ENCODE measurements at places on chromosomes 4 and X.

DNA sequence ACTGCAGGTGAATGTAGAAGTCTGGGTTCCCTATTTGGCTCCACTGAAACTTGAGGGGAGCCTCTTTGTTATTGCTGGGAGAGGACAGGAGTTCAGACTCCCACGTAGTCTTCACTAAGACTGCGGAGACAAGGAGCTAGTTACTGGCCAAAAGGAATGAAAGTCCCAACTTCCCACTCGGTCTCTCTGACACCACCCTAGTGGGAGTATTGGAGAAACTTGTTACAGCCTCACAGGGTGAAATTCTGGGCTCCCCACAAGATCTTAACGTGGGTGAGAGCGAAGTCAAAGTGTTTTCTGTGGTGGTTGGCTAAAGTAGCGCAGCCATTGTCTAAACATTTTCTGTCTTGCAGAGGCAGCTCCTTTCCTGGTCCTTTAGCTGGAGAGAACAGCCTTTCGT, 13.5 kb downstream of the MYOZ2 start:
- DNase-seq = no peak

DNA sequence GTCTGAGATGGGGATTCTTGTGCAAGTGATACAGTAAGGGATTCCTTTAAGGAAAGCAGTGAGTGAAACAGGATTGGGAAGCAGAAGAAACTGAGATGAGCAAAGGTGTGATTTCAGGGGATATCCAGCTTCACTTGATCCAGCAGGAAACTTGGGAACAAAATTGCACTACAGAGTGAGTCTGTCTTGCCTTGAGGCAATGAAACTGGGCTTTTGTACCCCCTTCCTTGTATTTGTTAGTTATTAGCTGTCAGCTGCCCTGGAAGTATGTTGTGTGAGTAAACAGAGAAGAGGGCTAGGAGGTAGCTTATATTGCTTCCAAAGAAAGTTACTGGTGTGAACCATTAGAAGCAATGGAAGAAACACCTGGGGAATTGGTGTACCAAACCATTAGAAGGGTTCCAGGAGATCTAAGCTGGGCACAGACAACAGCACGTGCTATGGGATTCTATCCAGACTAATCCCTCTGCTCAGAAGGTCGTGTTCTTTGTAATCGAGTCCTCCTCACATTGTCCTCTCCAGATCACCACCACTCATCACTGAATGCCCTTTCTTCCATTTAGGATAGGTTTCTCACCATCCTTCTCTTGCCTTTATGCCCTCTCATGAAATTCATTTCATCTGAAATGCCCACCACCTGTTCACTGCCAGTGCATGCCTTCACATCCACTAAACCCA, 76.0 kb downstream of the PDLIM5 start:
- no peak for DNase-seq

DNA sequence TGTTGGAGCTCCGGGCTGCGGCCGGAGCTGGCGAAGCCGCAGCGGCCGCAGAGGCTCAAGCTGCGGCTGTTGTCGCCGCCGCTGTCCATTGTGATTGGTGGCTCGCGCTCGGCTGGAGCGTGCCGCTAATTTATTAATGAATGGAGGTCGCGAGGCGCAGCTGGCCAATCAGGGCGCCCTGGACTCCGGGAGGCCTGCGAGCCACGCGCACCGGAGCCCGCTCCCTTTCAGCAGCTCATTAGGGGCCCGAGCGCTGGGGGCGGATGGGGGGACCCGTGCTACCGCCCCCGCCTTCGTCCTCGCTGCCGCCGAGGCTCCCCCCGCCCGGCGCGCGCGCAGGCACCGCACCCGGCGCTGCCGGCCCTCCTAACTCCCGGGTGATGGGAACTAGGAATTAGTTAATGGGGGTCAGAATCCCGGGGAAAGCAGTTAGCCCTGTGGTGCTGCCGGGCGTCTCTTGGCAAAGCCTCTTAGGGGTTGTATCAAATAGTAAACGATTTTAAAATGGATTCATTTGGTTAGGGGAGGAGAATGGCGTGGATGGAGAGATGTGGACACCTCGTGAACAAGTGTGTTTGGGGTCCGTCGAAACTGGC, 589 bp upstream of the NEUROG2 start:
- peak; percentile 43 for DNase-seq

- DNase-seq = no peak
These were observed 96.8 kb downstream of the ARSJ start for GRCh38 chr4:113882668-113883067.

GRCh38 chr4:101870874-101871273, 80.3 kb downstream of the BANK1 start:
- no peak for DNase-seq

- DNase-seq = no peak
These were observed 7.7 kb upstream of the ZNF81 start for GRCh38 chrX:47828984-47829383.
